ENCODE measurements at places on chromosomes 11 and 22. TPM values are rescaled to one million over a fixed set of nuclear protein-coding genes. Genes with fewer than 3 reads are reported as not detected.
A peak's percentile ranks its signal among the peaks of the same experiment; 100 is the strongest.

DNA sequence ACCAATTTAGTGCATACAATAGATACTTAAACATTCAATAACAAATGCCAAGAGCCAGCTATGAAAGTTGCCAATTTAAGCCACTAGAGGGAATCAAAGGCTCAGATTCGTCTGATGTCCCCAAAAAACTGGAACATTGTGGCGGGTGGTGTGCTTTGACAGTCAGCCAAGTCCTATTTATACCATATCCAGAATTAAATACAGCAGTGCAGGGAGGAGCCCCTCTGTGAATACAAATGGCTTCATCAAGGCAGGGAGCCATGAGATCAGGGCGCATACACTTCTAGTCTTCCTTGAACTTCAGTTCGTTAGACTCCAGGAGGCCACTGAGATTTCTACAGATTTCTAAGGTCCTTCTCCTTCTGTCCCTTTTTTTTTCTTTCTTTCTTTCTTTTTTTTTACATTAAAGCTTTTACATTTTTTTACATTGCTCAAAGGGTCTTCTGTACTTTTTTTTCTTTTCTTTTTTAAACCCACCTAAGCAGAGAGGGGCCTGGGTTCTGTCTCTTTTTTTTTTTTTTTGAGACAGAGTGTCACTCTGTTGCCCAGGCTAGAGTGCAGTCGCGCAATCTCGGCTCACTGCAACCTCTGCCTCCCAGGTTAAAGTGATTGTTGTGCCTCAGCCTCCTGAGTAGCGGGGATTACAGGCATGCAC is 41.5 kb upstream of the HSPA8 start:
- DNase-seq, result peak; percentile 58

- DNase-seq, result no peak
Measured at GRCh38 chr11:36532941-36533601, 23.0 kb upstream of the TRAF6 start.

DNA sequence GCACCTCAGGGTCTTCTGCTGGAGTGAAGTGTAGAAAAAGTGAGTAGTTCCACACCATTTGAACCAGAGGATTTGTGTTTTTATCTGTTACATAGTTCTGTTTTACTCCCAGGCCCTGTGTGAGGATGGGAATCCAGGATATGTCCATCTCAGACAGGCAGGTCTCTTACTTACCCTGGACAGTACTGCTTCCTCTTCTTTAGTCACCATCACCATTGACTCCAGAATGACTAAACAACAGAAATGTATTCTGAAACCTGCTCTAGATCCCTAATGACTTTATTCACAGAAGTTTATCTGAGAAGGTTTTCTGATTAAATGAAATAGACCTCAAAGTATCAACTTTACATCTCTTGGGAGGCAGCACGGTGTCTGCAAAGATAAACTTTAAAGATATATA is 33.6 kb downstream of the CYP2R1 start:
- no peak for DNase-seq

- DNase-seq, result no peak
Measured at GRCh38 chr11:120441592-120441991, 70.0 kb upstream of the GRIK4 start.

NXPE1 gene
- not detected for total RNA-seq

ESRRA gene
- 50.7 TPM for total RNA-seq

Data from SJSA1 (cell line).